Stimulated activated CD8-positive, alpha-beta memory T cell treated with anti-CD3 and anti-CD28 coated beads, Interleukin-15, amount 100 ng/mL, for 4 hours (primary cell): ENCODE measurements at places on chromosomes 12 and 14.

DNA sequence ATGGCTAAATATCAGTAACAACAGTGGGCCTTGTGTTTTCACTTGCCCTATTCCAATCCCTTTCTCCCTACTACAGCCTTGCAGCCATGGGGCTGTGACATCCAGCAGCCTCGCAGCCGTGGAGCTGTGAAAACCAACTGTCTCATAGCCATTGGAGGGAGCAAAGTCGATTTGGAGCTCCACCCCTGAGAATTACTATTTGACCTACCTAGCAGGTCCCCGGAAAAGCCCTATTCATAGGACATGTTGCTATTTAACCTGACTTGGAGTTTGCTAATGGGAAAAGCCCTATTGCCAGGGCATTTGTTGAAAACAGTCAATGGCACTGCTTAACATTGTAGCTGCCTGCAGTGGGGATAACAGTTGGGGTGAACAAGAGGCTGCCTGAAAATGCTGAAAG, 33.3 kb downstream of the ERG28 start:
- DNase-seq: no peak

GRCh38 chr14:93219103-93219726, 12.2 kb downstream of the UBR7 start:
- DNase-seq: no peak

GRCh38 chr14:74510959-74511409, 17.4 kb downstream of the ISCA2 start:
- no peak for DNase-seq

GRCh38 chr12:22672951-22673350, 48.0 kb downstream of the ETNK1 start:
- DNase-seq: no peak

- no peak for DNase-seq
These were observed 45.5 kb downstream of the ZNF664 start for GRCh38 chr12:124018539-124018938.

- DNase-seq: no peak
These were observed 23.7 kb downstream of the NINJ2 start for GRCh38 chr12:639566-639965.

DNA sequence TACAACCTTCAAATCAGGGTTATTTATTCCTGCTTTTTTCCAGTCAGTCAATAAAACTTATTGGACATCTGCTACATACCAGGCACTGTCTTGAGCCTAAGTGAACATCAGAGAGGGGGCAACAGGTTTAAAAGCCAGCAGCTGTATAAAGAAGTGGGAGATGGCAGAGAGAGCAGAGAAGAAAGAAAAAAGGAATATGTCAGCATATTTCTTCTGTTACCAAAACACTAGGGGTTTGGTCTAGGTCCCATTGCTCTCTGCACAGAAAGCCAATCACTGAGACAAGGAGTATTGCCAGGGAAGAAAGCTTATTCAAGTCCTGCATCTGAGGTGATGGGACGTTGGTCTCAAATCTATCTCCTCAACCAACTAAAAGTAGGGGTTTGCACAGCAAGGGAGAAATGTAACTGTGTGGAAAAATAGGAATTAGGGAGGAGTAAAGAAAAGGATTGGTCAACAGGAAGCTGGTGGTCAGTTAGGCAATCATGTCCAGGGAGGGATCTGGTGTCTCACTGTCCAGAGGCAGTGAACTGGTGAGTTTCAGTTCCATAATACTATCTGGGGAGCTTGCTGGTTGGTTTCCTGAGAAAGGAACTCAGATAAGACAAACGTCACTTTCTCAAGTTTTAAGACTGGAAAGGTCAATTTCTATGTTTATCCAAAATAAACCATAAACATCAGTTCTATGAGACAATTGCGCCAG, 107.5 kb downstream of the PHLDA1 start:
- no peak for DNase-seq
